Activated CD8-positive, alpha-beta memory T cell treated with anti-CD3 and anti-CD28 coated beads for 36 hours (primary cell): ENCODE measurements at places on chromosomes 2 and 18. TPM values are rescaled to one million over a fixed set of nuclear protein-coding genes. Genes with fewer than 3 reads are reported as not detected.

Gene MALL
- 0.50 TPM for total RNA-seq

Gene IL1RN
- total RNA-seq, result 0.78 TPM

Gene SERPINB3
- total RNA-seq, result not detected

Gene TCF7L1
- not detected for total RNA-seq

Gene KLHL14
- total RNA-seq, result not detected

Gene HDLBP
- total RNA-seq, result 293 TPM

Gene GPR35
- total RNA-seq, result 13.3 TPM

Gene DTNA
- not detected for total RNA-seq
